CD4-positive, alpha-beta T cell treated with Interleukin-15 for 4 hours (primary cell): ENCODE measurements at places on chromosomes 1 and 21.

GRCh38 chr1:214463596-214463995 lies 87.8 kb downstream of the PTPN14 start:
- DNase-seq: no peak

DNA sequence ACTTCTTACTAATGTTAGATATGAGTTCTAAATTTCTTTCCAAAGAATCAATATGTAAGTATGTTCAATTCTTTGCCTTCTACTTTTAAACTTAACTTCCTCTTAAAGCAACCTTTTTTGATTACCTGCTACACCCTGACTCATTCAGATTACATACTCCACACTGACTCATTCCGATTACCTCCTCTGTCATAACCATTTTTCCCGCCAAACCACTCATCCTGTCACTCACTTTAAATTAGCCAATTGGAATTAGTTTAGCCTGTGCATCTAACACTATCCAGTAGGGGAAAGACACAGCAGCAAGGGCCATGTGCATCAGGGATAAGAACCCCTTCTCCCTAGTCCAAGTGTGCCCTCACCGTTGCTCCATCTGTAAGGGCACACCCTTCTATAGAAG lies 815.5 kb downstream of the BRINP3 start:
- DNase-seq: no peak

GRCh38 chr1:232273011-232273410 lies 356.9 kb downstream of the SIPA1L2 start:
- DNase-seq: no peak

- DNase-seq: no peak
Measured at GRCh38 chr21:46120301-46121285, 22.7 kb downstream of the COL6A2 start.

DNA sequence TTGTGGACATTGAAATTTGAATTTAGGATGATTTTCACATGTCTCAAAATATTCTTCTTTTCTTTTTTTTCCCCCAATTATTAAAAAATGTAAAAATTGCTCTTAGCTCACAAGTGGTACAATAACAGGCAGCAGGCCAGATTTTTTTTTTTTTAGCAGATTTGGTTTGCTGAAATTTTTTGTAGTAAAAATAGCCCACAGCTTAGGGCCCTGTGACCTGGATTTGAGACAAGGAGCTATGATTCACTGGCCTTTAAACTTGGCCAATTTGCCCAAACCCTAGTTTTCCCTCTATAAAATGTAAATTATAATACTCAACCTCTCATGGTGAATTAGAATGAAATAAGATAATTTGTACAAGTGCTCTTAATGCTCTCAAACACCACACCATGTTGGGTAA lies 253.8 kb downstream of the DYRK1A start:
- no peak for DNase-seq
